ENCODE measurements at places on chromosomes 5 and 9. TPM values are rescaled to one million over a fixed set of nuclear protein-coding genes. Genes with fewer than 3 reads are reported as not detected.

DNA sequence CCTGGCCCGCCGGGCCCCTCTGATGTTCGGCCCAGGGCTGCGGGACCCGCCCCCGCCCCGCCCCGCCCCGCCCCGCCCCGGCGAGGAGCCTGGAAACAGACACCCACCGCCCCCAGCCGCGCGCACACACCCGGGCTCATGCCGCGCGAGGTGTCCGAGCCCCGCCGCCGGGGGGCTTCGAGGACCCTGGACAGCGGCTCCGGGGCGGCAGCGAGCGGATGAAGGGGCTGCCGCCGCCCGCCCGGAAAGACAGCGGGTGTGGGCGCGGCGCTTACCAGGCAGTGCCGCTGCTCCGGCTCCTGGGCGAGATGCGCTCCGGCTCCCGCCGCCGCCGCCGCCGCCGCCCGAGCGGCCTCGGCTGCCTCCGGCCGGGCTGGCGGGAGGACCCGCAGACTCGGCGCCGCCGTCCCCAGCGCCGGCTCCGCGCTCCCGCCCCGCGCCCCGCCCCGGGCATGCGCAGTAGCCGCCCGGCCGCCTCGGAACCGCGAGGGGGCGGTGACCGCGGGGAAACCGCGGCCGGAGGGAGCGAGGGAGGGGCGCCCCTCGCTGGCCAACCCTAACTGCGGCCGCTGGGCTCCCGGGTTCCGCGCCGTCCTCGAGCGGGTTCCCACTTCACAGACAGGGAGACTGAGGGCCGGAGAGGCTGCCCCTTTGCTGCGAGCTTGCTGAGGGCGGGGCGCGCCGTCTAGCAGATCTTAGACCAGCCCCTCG is at the start of gene GPRIN1:
Gene GPRIN1 (minus strand): TSS at position 433 of the 711 bp plus-strand sequence. CDS start 10,322 bp downstream, outside the sequence.
- DNase-seq: no peak

Gene EGFLAM
- polyA plus RNA-seq: 11.5 TPM

GRCh38 chr5:40879163-40879942 is 29.9 kb upstream of the C7 start:
- DNase-seq: no peak

- DNase-seq: no peak
Observed at GRCh38 chr5:61482980-61483379, 150.9 kb downstream of the ZSWIM6 start.

DNA sequence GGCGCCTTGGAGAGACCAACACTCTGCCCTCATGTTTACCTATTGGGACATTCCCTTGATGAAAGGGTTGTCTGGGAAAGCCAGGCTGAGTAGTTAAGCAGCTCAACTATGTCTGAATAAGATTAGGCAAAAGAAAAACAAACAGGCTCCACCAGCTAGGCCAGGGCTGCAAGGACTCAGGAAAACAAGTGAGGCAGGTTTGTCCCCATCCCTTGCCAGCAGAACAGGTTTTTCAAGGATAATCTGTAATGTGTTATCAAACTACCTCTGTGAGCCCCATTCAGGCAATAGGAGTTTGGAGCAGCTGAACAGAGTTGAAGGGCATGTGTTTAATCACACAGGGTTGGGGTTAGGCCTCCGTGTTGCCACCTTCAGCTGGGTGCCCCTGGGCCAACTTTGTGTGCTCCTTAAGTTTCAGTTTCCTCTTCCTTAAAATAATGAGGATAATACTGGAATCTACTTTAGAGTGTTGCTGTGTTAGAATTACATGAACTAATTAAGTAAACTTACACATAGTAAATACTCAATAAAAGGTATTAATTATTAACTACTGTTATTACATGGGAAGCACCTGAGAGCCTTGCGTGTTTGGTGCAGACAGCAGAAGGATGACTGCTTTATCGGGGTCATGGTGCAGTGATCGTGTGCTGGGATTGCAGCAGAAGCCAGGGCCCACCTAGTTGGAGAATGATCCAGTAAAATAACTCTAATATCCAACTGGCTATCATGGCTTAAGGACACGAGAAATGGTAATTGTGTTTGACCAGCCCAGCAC is 72.1 kb upstream of the ATP10B start:
- DNase-seq: peak; percentile 77

DNA sequence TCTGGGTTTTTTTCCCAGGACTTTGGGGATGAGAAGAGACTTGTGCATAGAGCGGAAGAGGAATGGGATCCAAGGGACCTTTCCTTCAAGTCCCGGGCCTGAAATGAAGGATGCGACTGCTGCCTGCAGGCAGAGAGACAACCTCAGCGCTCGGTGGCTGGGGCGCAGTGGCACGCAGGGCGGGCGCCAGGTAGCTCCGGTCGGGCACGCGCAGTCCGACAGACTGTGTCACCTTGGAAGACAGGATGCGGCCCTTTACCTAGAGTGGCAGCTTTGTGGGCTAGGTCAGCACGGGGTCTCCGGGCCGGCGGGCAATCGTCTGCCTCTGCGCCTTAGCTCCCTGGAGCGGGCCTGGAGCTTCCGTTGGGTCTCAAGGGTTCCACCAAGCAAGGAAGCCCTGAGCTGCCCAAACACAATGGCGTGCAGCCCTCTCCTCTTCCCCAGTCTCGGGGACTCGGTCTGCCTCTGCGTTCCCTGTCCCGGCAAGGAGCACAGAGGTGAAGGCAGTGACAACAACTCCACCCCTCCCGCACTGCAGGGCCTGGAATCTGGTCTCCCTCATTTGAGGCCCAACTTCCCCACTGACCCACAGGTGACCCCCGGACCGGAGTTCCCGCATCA is 6.0 kb downstream of the BARX1 start:
- no peak for DNase-seq

Gene TICAM2
- 3.8 TPM for polyA plus RNA-seq

DNA sequence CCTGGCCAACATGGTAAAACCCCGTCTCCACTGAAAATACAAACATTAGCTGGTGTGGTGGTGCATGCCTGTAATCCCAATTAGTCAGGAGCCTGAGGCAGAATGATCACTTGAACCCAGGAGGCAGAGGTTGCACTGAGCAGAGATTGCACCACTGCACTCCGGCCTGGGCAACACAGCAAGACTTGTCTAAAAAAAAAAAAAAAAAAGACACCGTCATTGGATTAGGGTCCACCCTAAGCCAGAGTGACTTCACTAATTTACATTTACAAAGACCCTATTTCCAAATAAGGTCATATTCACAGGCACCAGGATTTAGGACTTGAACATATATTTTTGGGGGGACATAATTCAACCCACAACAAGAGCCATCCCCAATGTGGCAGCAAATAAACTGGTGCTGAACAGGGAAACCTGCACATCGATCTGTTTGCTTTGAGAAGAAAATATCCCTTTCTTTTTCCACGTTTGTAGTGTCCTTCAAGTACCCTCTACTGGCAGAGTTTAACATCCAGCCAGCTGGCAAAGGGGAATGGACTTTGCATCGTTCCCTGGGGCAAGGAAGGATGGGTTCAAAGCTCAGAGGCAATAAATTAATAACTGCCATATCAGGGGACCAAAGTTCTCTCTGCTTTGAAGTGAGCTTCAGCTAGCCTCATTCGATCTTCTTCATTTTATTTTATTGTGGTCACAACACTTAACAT is 3.7 kb upstream of the DNAJC25 start:
- no peak for DNase-seq

Gene ST8SIA4
- 7.9 TPM for polyA plus RNA-seq

DNA sequence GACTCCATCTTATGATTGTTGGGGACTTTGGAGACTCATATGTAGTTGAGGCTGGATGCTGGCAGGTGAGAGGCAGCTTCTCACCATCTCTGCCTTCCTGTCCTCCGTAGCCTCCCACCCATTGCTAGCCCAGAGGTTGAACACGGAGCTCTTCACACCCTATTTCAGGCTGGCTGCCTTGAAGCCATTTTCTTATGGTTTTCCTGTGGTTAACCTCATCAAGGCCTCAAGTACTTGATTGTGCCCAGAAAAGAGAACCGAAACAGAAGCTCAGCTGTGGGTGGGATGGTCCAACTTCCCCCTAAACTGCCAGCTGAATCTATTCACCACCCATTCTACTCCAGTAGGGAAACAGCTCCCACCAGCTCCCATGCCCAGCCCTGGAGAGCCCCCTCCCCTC is 102.9 kb downstream of the LIFR start:
- DNase-seq: no peak

DNA sequence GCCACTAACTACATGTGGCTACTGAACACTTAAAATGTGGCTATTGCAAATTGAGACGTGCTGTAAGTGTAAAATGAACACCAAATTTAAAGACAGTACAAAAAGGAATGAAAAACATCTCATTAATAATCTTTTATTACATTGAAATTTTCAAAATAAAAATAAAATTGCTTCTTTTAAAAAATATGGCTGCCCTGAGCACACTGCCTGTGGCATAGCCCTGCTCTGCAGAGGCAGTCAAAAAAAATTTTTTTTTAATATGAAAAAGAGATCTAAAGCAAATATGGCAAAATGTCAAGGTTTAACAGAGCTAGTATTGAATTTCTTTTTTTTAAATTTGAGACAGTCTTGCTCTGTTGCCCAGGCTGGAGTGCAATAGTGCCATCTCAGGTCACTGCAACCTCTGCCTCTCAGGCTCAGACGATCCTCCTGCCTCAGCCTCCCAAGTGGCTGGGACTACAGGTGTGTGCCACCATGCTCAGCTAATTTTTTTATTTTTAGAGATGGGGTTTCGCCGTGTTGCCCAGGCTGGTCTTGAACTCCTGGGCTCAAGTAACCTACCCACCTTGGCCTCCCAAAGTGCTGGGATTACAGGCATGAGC is 25.6 kb downstream of the CARNMT1 start:
- no peak for DNase-seq

DNA sequence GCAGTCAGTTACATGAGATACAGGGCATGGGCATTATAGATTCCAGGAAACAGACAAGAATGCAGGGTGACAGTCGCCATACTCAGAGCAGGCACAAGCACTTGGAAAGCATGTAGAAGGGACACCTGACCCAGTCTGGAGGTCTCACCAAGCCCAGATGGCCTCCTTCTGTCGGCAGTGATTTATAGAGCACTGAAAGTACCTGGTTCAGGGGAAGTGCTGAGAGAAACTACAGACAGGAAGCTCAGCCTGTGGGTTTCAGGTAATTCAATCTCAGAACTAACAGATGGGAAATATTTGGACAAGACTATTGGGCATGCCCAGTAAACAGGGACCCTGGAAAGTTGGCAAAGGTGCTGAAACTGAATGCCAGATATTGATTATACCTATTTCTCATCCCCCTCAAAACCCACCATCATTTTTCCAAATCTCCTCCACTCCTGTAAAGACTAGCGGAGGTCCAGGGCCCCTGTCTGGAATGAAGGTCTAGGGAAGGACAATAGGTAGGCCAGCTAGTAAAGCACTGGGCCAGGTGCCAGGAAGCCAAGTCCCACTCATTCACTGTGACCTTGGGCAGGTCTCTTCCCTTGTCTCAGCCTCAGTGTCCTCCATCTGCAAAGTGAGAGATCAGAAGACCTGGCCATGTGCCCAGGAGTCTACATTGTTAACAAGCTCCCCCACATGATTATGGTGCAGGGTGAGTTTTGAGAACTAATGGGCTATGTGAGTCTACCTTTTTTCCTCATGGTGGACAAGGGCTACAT is 26.9 kb downstream of the KLHL3 start:
- DNase-seq: no peak

- no peak for DNase-seq
Observed at GRCh38 chr9:129702589-129703520, 37.4 kb downstream of the PRRX2 start.

- DNase-seq: no peak
Observed at GRCh38 chr9:76552751-76553455, 93.9 kb downstream of the GCNT1 start.

Gene GLRA1
- not detected for polyA plus RNA-seq

DNA sequence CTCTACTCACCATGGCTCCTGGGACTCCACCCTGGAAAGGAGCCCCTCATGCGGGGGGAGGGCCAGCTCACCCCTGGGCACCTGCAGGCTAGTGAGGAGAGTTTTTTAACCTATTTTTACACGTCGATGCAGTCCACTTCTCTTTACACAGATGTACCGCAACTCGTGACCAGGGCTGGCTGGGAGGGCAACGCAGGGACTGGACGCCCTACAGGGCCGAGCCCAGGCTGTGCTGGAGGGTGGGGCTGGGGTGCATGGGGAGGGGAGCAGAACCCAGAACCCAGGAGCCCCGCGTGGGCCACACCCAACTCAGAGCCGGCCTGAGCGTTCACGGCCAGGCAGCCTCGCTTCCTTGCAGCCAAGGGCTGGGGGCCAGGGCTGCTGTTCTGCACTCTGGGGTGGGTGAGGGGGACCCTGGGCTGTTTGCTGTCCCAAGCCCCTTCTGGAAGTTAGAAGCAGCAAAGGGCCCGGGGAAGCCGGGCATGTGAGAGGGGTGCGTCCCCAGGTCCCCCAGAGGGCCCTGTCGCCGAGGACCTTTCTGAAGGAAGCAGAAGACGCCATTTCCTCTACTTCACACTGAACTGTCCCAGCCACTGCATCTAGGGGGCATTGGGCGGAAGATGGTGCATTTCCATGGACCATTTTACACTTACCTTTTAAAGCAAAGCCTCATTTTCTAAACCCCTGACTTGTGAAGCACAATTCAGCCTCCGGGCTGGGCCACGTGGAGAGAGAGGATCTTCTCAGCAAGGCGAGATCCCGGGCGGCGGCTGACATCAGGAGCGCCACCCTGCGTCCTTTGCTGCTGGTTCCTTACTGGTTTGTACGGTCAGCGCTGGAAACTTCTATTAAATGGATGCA is 90.5 kb downstream of the KCNT1 start:
- no peak for DNase-seq
